Activated CD4-positive, alpha-beta T cell treated with anti-CD3 and anti-CD28 coated beads, Interleukin-10, Interleukin-2, amounts not matched to agents 100 ng/mL and 50 ng/mL, durations not matched to agents 16 hours and 8 hours (primary cell): ENCODE measurements at places on chromosomes 7 and 10.

DNA sequence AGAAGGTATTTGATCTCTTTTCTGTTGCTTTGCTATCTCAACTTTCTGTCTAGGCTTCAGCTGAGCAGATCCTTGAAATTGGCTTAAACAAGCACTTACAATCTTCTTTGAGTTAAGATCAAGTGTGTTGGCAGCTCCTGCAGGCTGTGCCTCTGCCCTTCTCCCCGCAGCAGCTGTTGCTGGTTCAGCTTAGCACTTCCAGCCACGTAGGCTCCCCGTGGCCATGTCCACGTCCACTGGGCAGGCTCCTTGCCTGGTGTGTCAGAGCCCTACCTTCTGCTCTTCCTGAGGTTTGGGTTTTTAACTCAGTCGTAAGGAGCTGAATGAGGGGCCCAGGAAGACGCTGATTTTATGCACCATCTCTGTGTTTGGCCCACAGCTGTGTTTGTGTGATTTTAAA lies 47.2 kb downstream of the CAMK1D start:
- DNase-seq: no peak

- no peak for DNase-seq
These were observed 214.5 kb downstream of the DIP2C start for GRCh38 chr10:474946-475345.

- no peak for DNase-seq
These were observed 65.6 kb downstream of the SCRN1 start for GRCh38 chr7:29924006-29924405.

DNA sequence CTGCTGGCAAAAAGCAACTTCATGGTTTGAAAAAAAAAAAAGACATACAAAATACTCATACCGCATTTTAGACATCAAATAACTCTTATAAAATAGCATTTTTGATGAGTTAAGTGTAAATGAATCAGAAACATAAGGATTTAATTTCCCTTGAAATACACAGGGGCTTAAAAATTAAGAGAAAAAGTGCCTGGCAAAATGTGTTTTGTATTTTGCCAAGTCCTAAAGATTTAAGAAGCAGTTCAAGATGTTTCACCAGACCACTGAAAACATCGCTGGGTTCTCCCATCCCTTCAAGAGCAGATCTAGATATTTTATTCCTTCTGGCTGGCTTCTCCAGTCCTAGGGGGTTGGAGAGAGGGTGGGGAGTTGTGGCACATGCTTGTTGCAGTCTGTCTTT lies 396.4 kb downstream of the INHBA start:
- DNase-seq: no peak

GRCh38 chr7:33876596-33877274 lies 28.6 kb upstream of the BMPER start:
- no peak for DNase-seq

GRCh38 chr10:65358565-65358964 lies 1567.3 kb upstream of the LRRTM3 start:
- no peak for DNase-seq

- DNase-seq: no peak
These were observed 36.6 kb upstream of the ZMIZ2 start for GRCh38 chr7:44712012-44712411.
